ENCODE measurements at places on chromosomes 4 and X.

DNA sequence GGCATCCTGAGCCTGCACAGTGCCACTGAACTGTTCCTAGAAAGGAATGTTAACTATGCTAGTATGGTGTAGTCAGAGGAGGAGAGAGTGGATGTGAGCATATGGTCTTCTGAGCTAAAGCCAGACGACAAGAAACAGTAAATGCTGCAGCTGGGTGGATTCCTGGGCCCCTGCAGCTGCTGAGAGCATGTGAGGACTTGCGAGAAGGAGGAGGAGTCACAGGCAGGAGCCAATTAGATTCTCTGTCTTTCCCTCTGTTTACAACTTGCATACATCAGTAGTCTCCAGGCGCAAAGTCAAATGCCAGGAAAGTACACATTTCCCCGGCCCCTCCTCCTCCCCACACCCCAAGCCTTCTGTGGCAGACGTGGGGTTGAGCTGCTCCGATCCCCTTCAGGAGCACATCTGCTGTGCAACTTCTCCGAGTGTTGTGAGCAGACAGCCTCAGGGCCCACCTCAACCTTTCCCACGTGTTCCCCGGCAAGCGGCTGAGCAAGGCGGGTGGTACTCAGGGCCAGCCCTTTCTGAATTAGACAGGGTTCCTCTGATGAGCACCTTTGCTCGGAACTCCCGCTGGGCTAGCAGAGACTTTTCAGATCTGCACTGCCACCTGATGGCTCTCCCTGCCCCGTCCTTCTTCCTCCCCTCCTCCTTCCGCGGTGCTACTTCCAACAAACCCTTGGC is 108.7 kb upstream of the ATP6AP2 start:
- DNase-seq = no peak

- DNase-seq = no peak
Observed at GRCh38 chr4:100208964-100209363, 18.7 kb upstream of the DDIT4L start.

DNA sequence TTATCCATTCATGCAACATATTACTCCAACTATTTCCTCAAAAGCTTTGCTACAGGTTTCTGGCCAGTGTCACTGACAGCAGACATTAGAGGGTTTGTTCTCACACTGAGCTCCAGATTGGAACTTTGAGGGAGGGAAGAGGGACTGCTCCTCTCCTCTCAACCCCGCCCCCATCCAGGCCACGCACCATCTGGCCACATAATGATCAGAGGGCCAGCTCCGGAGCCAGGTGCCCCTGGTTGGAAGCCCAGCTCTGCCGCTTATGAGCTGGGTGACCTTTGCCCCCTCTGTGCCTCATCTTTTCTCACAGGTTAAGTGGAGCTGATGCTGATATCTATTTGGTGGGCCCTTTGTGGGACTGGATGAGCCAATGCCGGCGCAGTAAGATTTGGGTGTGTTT is 55.8 kb downstream of the C4orf50 start:
- DNase-seq = no peak

GRCh38 chr4:62293551-62293950 is 1093.4 kb downstream of the ADGRL3 start:
- no peak for DNase-seq

DNA sequence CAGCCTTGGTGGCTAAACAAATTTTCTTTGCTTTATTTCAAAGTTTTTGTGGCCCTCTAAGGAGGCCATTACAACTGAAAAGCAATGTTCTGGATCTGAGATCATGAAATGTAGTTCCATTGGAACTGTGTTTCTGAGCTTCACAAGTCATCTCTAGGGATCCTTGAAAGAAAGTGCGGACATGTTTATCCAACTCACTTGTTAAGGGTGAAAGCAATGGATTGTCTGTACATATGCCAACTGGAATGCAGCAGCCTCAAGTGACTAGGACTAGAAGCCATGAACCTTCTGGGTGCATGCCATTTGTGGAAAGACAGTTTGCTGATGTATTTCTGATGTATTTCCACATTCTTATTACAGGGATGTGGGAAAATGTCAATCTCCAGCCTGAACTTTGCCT is 36.7 kb upstream of the KLHL13 start:
- DNase-seq = no peak

- DNase-seq = no peak
Observed at GRCh38 chr4:185761352-185762235, 50.4 kb downstream of the SORBS2 start.

- DNase-seq = no peak
Observed at GRCh38 chr4:1329408-1330371, 17.3 kb upstream of the UVSSA start.

GRCh38 chrX:86830685-86831084 is 682.4 kb downstream of the DACH2 start:
- DNase-seq = no peak

DNA sequence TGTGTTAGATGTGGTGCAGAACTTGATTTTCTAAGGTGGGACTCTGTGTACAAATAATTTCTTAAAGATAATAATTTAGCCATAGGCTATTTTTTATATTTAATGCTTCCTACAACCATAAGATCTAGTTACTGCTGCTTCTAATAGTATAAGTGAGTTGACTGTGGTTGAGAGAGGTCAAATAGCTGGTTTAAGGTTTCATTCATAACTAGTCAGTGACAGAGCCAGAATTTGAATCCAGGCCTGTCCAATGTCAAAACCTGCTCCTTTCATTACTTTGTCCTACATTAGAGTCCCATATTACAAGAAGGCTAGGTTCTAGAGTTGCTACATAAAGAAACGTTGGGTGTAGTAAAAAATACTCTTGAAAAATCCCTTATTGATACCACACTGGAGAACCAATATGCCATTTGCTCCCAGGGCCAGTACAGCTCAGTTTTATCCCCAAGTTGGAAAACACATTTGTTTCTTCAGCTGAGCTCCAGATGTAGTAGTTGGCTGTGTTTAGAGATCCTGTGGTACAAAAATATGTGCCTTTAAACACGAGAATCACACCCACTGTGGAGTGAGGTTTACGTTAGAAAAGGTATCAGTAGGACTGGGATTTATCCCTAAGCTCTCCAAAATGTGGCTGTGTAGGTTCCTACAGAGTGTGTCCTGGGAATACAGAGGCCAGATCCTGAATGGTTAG is 84.3 kb downstream of the REPS2 start:
- no peak for DNase-seq

GRCh38 chr4:110487873-110488272 is 11.9 kb downstream of the ENPEP start:
- DNase-seq = no peak

GRCh38 chr4:48654015-48654664 is 125.9 kb downstream of the FRYL start:
- DNase-seq = no peak

DNA sequence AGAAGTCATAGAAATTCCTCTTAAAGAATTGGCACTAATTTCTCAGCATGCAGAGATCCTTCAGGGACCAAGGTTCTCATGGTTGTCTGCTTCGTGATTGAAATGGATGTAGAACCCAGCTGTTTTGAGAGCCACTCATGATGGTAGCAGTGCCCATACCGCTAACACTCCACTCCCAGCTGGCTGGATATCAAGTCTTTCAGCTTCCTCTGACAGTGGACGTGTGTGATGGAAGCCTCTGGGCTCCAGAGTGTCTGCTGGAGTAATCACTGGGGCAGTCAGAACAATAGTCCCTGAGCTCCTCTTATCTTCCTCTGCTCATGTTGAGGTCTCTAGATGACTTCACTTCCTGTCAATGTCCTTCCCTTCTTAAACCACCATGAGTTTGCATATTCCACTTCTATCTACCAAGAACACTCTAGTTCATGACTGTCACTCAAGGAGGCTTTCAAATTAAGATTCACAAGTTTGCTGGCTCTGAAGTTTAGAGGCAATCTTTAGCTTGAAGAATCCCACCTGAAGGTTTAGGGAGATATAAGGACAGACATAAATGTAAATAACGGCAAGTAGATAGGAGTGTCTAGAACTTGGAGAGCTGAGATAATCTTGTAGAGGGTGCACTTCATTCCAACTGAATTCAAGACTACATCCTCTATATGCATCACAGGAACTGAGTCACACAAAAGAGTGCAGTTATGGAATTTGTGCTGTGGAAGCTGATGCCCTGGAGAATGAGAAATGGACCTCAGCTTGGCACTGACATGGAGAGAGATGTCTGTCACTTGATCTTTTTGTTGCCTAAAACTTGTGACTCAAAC is 64.5 kb upstream of the WDR1 start:
- no peak for DNase-seq

DNA sequence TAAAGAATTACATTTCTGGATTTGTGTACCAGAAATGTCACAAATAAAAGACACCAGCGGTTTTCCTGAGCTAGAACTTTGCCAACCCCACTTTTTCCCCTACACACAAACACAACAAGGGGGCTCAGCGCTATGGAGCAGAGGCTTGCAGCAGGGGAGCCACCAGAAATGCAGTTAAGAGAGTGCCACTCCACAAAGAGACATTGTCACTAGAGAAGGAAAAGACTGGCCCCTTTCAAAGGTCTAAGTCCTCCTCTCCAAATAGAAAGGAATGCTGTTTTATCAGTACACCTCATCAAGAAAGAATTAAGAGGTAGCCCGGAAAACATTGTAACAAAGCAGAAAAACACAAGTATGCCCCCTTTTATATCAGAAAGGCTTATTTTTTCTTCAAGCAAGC is 419.5 kb downstream of the HNRNPD start:
- no peak for DNase-seq

DNA sequence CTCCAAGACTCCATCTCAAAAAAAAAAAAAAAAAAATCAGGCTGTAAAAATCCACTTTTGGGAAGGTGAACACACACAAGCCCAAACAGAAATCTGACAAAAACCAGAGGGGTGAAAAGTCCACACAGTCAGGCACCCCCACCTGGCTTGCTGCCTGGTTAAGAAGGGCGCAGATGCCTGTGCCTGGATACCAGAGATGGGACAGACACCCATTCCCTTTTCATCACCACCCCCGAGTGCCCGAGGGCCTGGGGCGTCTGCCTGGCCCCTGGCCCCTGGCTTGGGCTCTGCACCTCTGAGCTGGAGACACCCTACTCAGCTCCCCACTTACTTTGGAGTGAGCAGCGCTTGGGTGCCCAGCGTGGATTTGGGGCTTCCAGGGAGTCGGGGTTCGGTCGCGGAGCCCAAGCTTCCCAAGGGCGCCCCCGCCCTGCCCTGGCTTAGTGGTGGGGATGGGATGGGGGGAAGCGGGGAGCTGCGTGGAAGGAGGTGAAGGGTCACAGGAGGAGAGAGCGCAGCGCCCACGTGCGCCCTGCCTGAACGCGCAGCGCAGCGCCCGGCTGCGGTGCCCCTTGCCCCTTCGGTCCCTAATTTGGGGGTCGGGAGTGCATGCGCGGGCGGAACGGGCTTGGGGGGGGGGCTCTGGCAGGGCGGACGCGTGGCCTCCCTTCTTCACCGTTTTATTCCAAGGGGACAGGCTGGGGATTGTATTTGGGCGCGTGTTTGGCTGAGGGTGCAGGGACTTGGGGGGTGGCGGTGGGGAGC is 11.3 kb downstream of the SHOX start:
- no peak for DNase-seq

DNA sequence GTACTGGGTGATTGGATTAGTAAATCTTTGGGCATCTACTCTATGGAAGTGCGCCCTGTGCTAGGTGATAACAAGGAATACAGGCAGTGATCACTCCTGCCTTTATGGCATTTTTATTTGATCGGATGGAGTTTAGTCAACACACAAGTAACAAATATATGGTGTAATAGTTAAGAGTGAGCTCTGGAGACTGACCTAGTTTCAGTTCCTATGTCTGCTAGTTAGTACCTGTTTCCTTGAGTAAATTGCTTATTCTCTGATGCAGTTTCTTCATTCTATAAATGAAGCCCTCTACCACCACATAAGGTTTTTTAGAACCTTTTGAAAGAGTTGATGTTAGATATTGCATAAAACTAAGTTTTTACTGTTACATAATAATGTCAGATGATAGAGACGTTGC is 134.6 kb downstream of the KDM6A start:
- DNase-seq = no peak

DNA sequence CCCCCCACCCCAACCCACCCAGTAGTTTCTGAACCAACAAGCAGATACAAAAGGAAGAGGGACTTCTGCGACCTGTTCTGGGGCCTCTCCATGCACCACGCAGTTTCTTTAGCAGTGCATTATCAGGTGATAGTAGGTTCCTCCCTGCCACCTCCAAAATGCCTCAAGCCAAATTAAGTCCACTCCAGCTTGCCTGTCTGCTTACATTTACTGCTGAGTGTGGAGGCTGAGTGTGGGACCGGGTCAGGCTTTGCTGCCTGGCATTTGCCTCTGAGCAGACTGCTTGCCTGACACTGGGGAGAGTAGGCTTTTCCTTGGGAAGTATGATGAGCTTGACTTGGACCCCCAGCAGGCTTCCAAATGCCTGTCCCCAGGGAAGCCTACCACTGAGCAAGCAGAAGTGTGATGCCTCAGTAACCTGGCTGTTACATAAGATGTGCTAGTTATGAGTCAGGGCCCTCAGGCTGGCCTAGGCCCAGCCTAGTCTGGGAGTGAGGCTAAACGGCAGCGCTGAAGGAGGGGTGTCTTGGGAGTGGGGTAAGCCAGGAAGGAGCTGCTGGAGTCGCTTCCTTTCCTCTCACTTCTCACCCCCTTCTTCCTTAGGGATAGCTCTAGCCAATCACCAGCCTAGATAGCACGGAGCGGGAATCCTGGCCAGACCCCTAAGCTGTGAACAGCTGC is 9.0 kb downstream of the TSC22D3 start:
- DNase-seq = no peak

All from activated CD4-positive, alpha-beta T cell treated with anti-CD3 and anti-CD28 coated beads for 1 hour (primary cell).